ENCODE measurements at places on chromosomes 12 and 14.

- no peak for DNase-seq
These were observed 702.9 kb downstream of the TRHDE start for GRCh38 chr12:72974954-72975555.

DNA sequence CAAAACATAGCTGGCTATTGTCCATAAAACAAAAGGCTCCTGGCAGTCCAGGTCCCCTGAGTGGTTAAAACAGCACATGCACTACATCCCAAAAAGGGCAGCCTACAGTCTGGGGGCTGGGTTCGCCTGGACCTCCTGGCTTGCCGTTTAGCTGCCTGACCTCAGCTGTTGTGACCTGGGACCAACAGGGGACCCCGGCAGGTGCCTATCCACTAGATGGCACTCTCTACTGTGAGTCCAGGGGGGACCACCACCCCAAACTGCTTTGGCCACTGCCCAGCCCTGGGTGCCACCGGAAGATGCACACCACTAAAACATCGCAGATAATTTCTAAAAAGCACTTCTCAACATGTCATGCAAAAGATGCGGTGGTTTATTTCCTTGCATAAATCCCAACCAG is 2.9 kb upstream of the RTL1 start:
- DNase-seq = no peak

- DNase-seq = no peak
These were observed 20.5 kb downstream of the RAP1B start for GRCh38 chr12:68631227-68631626.

- no peak for DNase-seq
These were observed 192.4 kb downstream of the TMX1 start for GRCh38 chr14:51432302-51432948.

- DNase-seq = no peak
These were observed 112.7 kb downstream of the EFCAB11 start for GRCh38 chr14:89841851-89842250.

DNA sequence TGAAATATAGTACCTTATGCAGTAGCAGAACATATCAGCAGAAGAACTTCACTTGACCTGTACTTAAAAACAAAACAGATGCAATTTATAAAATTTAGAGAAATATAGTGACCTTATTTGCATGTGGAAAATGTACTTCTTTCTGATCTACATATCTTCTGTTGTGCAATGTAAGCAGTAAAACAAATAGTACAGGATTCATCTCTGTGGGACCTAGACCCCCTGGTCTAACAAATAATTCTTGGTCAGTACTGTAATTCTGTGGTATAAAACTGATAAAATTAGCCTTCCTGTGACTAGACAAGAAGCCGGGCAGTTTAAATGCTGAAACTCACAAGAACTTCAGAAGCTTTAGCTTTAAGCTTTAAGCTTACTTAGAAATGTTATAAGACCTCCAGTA is 21.6 kb downstream of the HIF1A start:
- DNase-seq = no peak

DNA sequence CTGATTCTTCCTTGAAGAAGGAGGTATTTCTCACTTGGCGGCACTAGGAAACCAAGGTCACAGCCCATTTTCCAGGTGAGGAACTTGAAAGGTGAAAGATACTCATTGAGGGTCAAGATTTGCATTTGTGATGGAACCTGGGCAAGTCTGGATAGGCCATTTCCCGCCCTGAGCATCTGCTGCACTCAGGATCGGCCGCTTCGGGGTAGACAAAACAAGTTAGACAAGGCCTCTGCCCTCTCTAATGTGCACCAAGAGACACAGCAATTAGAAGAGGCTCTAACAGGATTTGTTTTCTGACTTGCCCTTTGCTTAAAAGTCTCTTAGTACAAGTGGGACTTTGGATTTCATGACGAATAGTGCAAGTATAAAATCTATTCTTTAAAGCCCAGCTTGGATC is 167.2 kb downstream of the KTN1 start:
- DNase-seq = no peak

GRCh38 chr14:55912344-55912743 is 205.9 kb upstream of the PELI2 start:
- no peak for DNase-seq

DNA sequence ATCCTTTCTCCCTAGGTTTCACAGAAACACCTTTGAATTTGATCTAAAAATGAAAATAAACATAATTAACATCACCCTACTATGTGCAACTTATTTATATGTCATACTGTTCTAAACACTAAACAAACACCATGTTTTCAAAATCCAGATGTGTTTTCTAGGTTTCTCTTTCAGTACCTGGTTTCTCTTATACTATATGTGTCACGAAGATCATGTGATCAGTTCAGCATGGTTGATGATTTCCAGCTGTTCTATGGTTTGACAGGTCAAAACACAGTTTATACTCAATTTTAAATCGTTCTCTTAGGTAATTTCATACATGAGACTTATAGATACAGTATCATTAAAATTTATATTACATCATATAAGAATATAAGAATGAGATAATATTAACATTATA is 373.1 kb downstream of the SOX5 start:
- DNase-seq = no peak

- DNase-seq = no peak
These were observed 785 bp upstream of the LHX5 start for GRCh38 chr12:113472191-113473121.

DNA sequence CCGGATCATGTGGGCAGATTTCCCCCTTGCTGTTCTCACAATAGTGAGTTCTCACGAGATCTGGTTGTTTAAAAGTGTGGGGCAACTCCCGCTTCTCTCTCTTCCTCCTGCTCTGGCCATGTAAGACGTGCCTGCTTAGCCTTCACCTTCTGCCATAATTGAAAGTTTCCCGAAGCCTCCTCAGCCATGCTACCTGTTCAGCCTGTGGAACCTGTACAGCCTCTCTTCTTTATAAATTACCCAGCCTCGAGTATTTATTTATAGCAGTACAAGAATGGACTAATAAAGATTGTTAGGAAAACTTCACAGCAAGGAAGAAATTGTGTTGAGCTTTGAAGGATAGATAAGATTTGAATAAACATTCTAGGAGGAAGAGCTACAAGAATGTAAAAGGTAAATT is 52.1 kb downstream of the KDM5A start:
- DNase-seq = no peak

DNA sequence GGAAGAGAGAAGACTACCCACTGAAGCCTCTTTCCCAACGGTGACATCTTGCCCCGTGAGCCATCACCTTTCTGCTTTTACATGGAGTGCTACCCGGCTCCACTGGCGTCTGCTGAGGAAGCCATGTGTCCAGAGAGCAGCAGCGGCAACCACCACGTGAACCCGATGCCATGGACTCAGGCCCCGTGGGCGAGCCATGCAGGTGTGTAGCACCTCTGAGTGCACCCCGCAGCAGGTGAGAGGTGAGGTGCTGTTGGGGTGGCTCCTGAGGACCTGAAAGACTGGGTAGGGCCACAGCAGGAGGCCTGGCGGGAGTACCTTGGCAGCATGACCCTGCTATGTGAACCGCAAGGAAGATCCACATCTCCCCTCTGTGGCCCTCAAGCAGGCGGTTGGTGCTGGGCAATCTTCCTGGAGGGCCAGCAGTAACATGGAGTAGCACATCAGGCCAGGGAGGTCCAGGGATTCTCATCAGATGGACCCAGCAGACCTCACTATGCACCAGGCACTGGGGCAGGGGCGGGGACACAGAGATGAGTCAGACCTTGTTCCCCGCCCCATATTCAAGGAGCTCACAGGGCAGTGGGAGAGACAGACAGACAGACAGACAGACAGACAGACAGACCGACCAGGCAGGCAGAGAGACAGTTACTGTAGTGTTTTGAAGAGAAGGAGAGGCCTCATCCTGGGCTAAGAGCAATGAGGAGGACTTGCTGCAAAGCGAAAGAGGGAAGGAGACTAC is 129.6 kb downstream of the PAPOLA start:
- DNase-seq = no peak

DNA sequence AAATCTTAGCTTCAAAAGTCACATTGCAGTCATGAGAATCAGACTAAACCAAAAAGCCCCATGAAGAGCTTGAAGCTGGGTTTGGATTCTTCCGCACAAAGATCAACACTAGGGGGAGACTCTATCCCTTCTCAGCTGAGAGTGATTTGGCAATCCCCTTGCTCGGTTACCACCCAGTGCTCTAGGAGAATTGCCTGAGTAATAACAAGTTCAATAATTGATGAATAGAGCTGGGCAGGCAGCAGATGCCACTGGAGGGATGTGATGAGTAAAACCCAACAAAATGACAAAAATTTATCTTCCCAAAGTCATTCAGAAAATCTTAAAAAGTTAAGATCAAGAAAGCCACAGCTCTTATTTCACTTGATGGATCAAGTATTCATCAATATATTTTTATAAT is 185.6 kb upstream of the ARID2 start:
- peak; percentile 31 for DNase-seq

GRCh38 chr12:50197297-50197727 is 30.1 kb upstream of the CERS5 start:
- no peak for DNase-seq

DNA sequence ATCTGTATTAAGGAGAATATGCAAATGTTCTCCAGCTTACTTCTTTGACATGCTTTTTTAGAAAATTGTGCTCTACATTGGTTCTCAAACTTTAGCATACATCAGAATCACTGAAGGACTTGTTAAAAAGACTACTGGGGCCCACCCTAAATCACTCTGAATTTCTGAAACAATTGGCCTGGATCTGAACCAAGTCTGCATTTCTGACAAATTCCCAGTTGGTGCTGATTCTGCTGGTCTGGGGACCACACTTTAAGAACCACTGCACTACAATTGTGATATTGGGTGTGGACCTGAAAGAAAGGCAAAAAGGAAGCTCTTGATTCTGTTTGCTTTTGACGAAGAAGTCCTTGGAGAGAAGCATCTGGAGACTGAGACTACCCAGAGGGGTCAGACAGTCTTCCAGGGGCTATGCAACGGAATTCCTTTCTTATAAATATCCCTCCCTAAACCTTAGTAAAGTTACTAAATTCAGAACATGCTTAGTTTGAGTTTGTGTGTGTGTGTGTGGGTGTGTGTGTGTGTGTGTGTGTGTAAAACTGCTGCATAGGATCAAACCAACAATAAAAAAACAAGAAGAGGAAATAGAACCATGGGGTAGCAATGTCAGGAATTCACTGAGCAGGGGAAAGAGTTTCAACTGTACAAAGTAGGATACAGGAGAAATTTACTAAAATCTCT is 36.8 kb downstream of the EAPP start:
- DNase-seq = no peak

DNA sequence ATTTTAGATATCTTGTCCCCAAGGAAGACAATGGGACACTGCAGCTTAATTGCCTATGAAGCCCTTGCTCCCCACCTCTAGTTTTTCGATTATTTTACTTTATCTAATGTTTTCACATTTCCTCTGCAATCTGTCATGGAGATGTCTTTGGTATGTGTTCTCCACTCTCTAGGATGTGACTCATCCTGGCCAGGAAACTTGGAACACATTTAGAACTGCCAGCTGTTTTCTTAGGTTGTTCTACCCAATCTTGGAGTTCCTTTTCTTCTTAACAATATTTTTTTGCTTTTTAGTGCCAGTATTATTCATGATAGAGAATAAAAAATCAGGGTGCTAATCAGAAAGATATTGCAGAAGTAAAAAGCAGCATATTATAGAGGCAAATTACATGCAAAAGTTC is 101.7 kb upstream of the CLEC14A start:
- DNase-seq = no peak

DNA sequence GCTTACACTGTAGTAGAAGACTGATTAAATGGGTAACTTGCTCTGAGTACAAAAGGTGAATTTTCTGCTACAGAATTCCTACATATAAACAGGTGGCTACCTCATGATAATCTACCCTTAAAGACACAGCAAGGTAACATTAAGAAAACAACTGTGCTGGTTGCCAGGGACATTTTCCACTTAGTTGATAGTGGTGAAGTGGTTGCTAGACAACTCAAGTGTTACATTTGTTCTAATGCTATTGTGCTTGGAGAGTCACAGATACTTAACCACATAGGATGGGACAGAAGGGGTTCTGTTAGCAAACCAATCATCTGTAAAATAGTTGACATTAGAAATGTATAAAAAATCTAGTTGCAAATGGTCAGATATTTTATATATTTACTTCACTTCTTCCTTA is 870.3 kb upstream of the SEL1L start:
- no peak for DNase-seq

GRCh38 chr12:67747869-67748742 is 99.6 kb downstream of the DYRK2 start:
- DNase-seq = no peak

GRCh38 chr14:33699300-33699983 is 251.4 kb downstream of the EGLN3 start:
- no peak for DNase-seq

DNA sequence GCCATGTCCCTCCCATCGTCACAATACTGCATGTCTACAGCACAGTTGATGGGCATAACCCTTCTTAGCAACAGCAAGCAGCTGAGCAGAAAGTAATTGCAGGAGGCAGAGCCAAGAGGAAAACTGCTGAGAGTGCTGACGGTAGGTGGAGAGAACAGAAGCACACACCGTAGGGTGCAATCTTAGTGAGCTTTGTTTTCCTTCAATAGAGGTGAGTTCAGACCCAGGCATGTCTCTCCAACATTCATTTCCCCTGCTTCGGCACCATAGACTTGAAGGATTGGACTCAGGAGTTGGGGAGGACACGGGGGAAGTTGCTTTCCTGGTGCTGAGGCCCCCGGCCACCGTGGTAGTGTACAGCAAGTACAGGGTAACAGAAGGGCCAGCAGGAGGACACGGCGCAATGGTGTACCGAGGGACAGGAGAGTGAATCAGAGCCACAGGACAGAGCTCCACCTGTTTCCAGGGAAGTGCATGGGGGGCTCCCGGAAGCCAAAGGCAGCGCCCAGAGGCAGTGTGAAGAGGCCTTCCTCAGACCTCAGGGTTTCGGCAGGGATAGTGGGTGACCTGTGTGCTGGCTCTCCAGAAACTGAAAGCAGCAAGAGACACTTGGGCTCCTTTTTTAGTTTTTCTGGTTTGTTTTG is 36.3 kb upstream of the SINHCAF start:
- DNase-seq = no peak

- DNase-seq = no peak
These were observed 18.2 kb downstream of the MSRB3 start for GRCh38 chr12:65296508-65297265.

DNA sequence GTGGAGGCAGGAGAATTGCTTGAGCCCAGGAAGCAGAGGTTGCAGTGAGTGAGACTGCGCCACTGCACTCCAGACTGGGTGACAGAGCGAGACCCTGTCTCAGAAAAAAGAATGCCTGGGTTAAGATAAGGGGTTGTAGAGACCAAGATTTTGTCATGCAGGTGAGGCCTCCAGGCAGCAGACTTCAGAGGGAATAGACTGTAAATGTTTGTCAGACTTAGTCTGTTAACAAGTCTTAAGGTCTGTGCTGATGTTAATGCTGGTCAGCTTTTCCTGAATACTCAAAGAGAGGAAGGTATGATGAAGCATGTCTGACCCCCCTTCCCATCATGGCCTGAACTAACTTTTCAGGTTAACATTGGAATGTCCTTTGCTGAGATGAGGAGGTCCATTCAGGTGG is 83.0 kb upstream of the FUT8 start:
- no peak for DNase-seq

- DNase-seq = no peak
These were observed 211.3 kb upstream of the NOS1 start for GRCh38 chr12:117572755-117573154.

- no peak for DNase-seq
These were observed 16.7 kb downstream of the COL2A1 start for GRCh38 chr12:47987411-47988072.

GRCh38 chr14:95493503-95493902 is 22.9 kb downstream of the SYNE3 start:
- DNase-seq = no peak

Data from effector CD4-positive, alpha-beta T cell (primary cell).